ENCODE measurements at places on chromosomes 2 and 18.

- DNase-seq, result no peak
Measured at GRCh38 chr2:54983345-54984220, 66.7 kb downstream of the RTN4 start.

GRCh38 chr2:238250896-238251295 lies 11.1 kb upstream of the HES6 start:
- no peak for DNase-seq

- DNase-seq, result no peak
Measured at GRCh38 chr2:120596990-120597594, 138.6 kb upstream of the GLI2 start.

GRCh38 chr18:45207328-45207727 lies 407.9 kb upstream of the SLC14A2 start:
- DNase-seq, result no peak

- no peak for DNase-seq
Measured at GRCh38 chr2:60527762-60528161, 25.7 kb downstream of the BCL11A start.

- no peak for DNase-seq
Measured at GRCh38 chr18:6745504-6746031, 16.1 kb downstream of the ARHGAP28 start.

DNA sequence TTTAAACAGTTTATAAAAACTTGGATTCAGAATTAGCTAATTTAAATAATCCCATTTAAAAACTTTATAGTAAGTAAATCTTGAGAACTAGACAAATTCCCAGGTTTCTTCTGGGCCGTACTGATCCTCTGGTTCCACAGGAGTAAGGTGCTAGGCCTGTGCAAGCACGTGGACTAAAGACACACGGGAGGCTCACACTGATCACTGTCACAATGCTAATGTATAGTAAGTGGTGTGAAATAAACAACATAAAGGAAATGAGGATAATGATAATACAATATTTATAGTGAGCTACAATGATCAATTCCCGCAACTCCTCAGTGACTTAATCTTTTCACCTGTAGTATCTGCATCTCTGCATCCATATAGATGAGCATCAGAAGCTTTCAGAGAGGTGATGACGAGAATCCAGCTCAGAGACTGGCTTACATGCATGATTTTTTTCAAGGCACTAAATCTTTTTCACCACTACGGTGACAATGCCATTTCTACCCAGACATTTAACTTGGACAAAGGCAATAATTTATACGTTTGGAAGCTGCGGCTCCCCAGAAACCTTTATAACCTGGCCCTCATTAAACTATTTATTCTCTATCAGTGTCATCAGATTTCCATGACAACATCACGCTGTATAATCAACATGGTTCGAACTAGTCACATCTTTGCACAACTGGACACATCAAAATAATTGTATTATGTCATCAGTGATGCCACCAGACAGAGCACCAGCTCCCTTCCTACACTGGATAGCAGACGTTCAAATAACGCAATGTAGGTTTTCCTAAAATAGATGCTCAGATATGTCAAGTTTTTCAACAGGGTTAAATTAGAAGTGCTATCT lies 196.2 kb downstream of the ZNF385B start:
- DNase-seq, result no peak

DNA sequence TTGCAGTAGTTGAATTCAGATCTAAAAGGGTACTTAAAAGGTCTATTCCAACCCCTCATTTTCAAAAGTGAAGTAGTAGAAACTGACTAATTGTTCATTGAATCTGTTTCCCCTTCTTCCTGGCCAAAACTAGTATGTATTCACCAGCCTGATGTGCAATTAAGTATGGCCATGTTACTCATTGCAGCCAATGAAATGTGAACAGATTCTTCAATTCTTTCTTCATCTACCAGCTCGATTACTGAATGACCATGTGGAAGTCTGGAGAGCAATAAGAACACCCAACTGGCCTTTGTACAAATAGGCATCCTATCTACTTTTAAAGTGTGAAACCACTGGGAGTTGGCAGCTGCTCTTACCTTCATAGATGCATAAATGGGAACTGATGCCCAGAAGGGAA lies 449.0 kb upstream of the ID2 start:
- DNase-seq, result no peak

Data from H7 (cell line).